Activated T-helper 1 cell treated with Interleukin-2 at 50 U/mL for 16 hours (primary cell): ENCODE measurements at places on chromosomes 2 and 18.

- DNase-seq = no peak
These were observed 193.2 kb upstream of the TWIST2 start for GRCh38 chr2:238654479-238655197.

- DNase-seq = no peak
These were observed 28.6 kb upstream of the TRIB2 start for GRCh38 chr2:12688091-12688490.

DNA sequence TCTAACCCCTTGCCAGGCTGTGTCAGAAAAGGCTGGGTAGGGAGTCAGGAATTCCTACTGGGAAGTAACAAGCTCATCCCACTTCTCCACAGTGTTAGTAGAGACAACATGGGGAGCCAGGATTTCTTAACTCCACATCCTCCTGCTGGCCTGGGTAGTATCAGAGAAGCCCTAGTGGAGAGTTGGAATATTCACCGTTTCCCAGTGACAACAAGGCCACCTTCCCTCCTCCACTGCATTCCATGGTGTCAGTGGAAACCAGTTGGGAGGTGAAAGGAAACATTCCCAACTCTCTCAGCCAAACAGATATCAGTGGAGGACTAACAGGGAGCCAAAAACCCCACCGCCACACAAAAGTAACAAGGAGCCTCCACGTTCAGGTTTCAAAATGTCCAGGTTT is 41.2 kb downstream of the SRD5A2 start:
- DNase-seq = no peak

DNA sequence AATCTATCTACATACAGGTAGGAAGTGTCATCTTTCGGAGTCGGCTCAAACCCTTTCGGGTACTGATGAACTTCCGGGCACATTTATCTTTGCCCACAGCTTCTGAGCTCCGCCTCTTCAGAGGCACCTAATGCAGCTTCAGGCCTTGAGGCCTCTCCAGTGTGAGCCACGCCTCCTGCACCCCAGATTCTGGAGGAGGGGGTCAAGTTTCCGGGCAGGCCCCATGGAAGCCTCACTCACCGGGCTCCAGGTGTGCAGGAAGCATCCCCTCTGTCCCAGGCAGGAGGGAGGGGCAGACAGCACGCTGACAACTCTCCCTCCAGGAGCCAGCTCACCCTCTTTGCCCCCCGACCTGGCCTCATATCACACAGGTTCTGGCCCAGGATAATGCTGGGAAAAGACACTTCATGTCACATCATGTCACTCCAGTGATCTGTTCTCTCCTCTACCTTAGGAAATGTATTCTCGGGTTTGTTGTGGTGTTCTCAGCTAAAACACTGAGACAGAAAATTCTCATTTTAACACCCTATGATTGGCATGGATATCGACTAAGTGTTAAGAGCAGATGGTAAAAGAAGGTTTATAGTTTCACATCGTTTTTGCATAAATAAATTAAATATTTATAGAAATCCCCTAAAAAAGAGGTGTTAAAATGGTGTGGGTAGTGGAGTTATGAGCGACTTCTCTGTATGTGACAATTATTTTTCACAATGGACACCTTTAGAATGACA is 46.2 kb upstream of the COPS8 start:
- DNase-seq = no peak

DNA sequence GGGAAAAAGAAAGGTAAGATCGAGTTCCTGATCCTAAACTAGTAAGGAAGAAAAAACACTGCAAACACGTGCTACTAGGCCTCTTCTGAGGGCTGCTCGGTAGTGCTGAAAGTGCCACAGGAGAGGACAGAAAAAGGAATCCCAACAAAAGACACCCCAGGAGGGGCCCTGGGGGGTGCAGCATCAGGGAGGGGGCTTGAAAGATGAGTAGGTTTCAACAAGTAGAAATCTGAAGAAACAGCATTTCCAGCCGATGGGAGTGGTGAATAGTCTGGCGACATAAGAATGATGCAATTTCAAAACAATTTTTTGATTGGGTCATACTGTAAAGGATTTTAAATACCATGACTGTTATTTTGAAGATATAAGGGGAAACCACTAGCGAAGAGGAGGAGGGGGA is 98.6 kb downstream of the NOL10 start:
- no peak for DNase-seq

DNA sequence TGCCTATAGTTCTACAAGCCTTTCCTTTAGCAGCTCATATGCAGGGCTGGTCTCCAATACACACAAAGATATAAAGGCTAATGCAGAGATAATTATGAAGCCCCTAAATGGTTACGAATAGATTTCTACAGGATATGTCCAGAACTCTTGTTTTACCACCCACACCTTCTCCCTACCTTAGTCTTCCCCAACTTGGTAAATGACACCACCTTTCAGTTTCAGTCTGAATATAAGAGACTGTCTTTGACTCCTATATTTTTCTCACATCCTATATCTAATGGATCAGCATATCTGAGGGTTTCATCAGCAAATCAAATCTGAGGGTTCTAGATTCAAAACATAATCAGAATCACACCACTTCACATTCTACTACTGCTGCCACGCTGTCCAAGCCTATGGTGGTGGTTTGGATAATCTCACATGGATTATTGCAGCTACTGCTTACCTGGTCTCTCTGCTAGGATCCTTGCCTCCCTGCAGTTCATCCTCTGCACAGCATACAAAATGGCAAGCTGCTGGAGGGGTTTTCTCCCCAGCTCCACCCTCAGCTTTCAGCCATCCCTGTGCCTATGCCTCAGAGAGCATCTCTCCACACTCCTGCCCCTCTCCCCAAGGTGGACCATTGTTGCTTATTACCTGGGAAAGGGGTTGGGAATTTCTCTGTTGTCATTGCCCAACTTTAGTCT is 178.0 kb upstream of the SPOPL start:
- no peak for DNase-seq

DNA sequence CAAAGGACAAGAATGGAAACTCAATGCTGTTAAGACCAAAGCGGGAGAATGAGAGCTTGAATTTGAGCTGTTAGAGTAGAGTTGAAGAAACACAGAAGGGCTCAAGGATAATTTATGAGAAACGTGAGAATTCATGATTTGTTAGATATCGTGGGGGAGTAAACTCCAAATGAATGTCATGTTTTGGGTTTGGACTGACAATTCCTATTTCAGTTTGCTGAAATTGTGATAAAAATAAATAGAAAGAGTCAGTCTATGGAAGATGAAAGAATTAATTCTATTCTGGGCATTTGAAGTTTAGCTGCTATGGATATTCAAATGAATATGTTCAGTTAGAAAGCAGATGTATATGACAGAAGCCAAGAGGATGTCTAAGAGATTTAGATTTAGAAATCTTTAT is 723.4 kb upstream of the PIK3C3 start:
- no peak for DNase-seq

- no peak for DNase-seq
These were observed 42.0 kb downstream of the CCDC148 start for GRCh38 chr2:158414538-158414937.

GRCh38 chr18:54679318-54680149 is 88.5 kb downstream of the DYNAP start:
- DNase-seq = no peak

DNA sequence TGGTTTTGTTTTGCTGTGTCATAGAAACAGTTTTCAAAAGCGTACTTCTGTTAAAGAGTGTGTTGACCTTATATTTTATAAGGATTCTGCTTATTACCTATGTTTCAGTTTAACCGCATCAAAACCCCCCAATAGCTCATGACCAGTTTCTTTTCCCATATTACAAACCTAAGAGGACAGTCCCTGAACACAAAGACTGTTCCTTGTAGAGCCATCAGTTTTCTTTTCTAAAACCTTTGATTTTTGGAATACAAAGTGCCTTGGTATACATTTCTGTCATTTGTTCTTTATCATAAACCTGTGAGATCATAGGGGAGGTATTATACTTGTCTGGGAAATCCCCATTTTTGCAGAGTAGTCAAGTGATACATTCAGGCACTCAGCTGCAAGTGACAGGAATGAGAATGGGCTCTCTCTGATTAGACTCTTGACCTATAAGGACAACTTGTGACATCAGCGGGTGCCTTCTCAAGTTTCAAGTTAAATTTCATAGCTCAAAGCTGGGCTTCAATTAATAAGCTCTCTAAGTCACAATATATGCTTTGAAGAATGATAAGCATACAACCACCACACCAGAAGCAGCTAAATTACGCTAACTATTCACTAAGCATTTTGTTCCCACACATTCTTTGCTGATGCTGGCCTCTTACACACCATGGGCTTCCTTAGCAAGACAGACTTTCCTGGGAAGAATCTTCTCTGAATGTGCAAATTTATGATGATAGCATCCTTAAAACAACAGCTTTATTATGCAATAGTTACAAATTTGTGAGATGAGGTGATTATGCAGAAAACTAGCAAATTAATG is 97.5 kb upstream of the CD302 start:
- DNase-seq = no peak

DNA sequence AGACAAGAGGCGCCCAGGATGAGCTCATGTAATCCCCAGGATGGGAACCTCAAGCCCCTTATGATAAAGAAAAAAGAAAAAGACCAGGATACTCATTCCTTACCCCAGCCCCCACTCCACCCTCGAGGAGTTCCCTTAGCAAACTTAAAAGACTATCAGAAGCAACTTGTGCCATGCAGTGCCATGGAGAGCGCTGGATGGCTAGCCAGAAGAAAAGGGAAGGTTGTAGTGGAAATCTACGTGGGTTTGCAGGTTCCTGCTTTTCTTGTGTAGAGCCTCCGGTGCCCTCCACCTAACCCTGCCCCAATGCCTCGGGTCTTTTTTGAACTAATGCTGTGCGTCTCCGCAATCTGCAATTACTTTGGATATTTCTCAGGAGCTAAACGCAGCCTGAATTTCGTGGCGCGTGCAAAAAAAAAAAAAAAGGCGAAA is 16.2 kb upstream of the BCL11A start:
- no peak for DNase-seq

GRCh38 chr2:56148825-56149224 is 35.0 kb upstream of the CCDC85A start:
- DNase-seq = no peak

- no peak for DNase-seq
These were observed 40.4 kb downstream of the SH3BP4 start for GRCh38 chr2:234992196-234992595.

GRCh38 chr2:220696280-220696669 is 875.8 kb downstream of the EPHA4 start:
- DNase-seq = no peak

DNA sequence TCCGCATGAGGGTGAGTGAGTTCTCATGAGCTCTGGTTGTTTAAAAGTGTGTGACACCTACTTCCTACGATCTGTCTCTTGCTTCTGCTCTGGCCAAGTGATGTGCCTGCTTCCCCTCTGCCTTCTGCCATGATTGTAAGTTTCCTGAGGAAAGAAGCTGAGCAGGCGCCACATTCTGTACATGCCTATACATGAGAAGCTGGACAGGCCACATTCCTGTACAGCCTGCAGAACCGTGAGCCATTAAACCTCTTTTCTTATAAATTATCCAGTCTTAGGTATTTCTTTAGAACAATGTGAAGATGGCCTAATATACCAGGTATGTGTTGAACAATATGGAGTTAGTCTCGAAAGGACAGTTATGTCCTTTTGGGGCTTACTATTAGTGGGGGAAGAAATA is 281.0 kb downstream of the ALK start:
- DNase-seq = no peak

DNA sequence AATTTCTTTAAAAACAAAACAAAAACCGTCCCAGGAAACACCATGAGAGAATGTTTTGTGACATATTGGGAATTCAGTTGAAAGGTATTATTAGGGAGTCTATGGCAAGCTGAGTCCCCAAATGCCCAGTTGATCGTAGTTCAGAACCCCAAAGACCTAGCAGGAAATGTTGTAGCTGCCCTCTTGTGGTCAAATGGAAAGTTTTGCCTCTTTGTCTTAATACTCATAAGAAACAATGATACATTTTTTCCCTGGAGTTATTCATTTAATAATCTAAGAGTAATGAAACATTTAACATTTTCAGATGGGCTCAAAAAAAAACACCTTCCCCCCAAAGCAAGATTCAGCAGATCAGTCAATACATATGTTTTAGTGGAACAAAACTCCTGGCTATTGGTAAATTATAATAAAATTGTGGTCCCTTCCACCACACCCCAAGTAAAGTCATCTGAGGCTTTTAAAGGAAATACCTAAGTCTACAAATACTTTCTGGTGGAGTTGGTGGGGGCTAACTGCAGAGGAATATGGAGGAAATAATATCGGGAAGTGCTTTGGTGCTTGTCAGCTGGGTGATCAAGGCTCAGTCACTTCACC is 37.8 kb upstream of the EFEMP1 start:
- DNase-seq = no peak

DNA sequence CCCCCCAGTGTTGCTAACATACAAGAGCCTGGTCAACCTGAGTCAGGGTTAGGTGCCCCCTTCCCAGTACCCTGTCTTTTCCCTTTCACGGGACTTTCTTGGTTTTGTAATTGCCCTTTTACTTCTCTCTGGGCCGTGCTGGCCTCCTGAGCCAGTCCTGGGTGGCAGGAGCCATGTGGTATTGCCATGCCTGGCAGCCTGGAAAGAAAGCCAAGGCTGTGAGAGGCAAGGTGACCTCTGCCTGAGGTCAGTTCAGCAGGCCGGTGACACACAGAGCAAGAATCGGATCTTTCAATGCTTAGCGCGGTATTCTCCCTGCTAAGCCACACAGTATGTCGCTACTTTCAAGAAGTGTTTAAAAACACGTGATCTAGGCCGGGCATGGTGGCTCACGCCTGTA is 52.3 kb downstream of the C18orf63 start:
- no peak for DNase-seq

- DNase-seq = no peak
These were observed 99.6 kb downstream of the TXNL1 start for GRCh38 chr18:56538746-56539145.

DNA sequence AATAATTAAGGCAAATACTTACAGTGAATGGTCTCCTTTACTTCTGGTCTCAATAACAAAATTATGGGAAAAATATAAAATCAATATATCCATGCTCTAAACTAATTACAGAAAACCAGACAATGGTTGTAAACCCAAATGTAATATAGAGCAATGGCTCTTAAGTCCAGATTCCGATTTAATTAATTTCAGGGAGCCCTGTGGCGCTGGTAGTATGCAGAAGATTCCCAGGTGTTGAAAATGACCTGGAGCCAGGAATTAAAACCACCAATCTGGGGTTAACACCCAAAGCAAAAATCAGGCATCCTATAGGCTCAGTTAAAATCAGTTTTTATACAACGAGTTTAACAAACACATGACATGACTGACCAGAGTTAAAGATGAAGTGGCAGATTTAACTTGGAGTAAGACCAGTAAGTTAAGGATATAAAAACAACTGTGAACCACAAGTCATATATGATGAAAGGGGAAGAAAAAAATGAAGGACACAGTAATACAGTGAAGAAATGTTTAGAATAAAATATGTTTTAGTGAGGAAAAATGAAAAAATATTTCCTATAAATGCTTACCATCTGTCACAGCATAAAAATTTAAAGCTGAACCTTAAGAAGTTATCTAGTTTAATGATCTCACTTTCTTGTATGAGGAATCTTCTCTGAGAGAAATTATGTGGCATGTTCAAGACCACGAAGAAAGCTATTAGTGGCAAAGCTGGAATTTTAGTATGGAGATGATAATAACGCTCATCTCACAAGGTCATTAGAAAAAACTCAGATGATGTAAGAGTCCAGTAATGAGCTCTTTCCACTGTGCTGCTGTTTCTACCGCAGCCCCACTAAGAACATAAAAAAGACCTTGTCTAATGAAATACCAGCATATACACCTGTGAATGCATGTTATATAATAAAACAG is 45.8 kb upstream of the FLACC1 start:
- no peak for DNase-seq
